ENCODE measurements at places on chromosomes 7 and 10.

- DNase-seq: no peak
Observed at GRCh38 chr10:44439239-44439957, 54.5 kb upstream of the CXCL12 start.

GRCh38 chr10:14519785-14520184 is 189.1 kb upstream of the FRMD4A start:
- no peak for DNase-seq

- DNase-seq: no peak
Observed at GRCh38 chr10:6039711-6040110, 22.5 kb downstream of the IL2RA start.

GRCh38 chr10:132666705-132667341 is 119.1 kb downstream of the NKX6-2 start:
- DNase-seq: no peak
